ENCODE measurements at places on chromosomes 2 and 18. TPM values are rescaled to one million over a fixed set of nuclear protein-coding genes. Genes with fewer than 3 reads are reported as not detected.
A peak's percentile ranks its signal among the peaks of the same experiment; 100 is the strongest.

Gene HOXD9
- polyA plus RNA-seq, result 0.29 TPM

Gene PRKRA
- polyA plus RNA-seq, result 26.8 TPM

Gene SCRN3
- polyA plus RNA-seq, result 11.0 TPM

Gene UGT1A1
- 0.04 TPM for polyA plus RNA-seq

Gene KIF1A
- polyA plus RNA-seq, result 0.14 TPM

Gene UGT1A3
- not detected for polyA plus RNA-seq

GRCh38 chr2:232846055-232846454 lies 24.0 kb upstream of the SNORC start:
- no peak for DNase-seq
- H3K27me3 ChIP-seq, result no peaks in the 10 kb centered on the region
- H3K4me1 ChIP-seq, result no peaks in the 10 kb centered on the region
- no peak overlapping the region for H3K4me3 ChIP-seq
- H3K27ac ChIP-seq, result no peak overlapping the region

- H3K27me3 ChIP-seq, result no peaks in the 10 kb centered on the region
- no peak overlapping the region for H3K4me3 ChIP-seq
- peak; percentile 23 for DNase-seq
Measured at GRCh38 chr2:14220101-14220500, 412.4 kb upstream of the LRATD1 start.

DNA sequence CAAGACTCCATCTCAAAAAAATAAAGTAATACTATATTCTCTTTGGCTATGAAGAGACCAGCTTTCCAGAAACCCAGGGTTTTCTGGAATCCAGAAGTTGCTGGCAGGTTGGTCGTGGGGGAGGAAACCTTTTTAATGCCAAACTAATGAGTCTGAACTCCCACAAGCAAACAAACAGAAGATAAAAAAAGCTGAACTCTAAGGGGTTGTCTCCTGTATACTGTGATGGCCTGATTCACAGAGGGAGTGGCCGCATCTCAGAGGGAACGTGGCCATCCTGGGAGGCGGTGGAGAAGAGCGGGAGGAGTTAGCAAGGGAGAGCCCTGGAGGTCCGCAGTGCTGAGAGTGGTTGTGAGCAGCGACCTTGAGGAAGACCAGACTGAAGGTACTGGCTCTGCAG lies 36.1 kb downstream of the LIMS1 start:
- H3K27ac ChIP-seq, result no peak overlapping the region
- no peak overlapping the region for H3K4me3 ChIP-seq
- no peaks in the 10 kb centered on the region for H3K27me3 ChIP-seq
- DNase-seq, result no peak

Gene TMEM198
- polyA plus RNA-seq, result 4.7 TPM

Gene DUSP28
- 5.9 TPM for polyA plus RNA-seq

Gene EFHD1
- polyA plus RNA-seq, result 7.4 TPM

GRCh38 chr2:157349949-157350515 lies 24.4 kb upstream of the ERMN start:
- H3K36me3 ChIP-seq, result no peaks in the 10 kb centered on the region
- H3K4me3 ChIP-seq, result no peak overlapping the region
- H3K4me1 ChIP-seq, result no peaks in the 10 kb centered on the region
- no peak overlapping the region for H3K27ac ChIP-seq

DNA sequence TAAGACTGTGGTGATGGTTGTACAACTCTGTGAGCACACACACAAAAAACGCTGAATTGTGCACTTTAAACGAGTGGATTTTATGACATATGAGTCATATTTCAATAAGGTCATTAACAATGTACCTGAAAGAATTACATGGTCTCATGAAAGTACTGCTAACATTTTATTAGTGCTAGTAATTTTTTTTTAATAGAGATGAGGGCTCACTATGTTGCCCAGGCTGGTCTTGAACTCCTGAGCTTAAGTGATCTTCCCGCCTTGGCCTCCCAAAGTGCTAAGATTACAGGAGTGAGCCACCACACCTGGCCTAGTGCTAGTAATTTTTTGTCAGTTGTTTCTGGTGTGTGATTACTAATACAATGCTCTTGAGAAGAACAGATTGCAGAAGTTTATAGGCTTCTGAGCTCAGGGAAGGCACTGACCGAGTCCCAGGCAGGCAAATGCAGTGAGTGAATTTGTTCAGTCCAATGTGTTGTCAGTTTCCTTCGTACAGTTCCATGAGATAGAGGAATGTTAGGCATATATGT lies 177.0 kb downstream of the TGIF1 start:
- H3K4me3 ChIP-seq, result no peak overlapping the region
- peaks cover 29% of the 10 kb centered on the region for H3K4me1 ChIP-seq
- H3K27ac ChIP-seq, result no peak overlapping the region
- no peaks in the 10 kb centered on the region for H3K27me3 ChIP-seq
- no peaks in the 10 kb centered on the region for H3K36me3 ChIP-seq
- DNase-seq, result no peak

DNA sequence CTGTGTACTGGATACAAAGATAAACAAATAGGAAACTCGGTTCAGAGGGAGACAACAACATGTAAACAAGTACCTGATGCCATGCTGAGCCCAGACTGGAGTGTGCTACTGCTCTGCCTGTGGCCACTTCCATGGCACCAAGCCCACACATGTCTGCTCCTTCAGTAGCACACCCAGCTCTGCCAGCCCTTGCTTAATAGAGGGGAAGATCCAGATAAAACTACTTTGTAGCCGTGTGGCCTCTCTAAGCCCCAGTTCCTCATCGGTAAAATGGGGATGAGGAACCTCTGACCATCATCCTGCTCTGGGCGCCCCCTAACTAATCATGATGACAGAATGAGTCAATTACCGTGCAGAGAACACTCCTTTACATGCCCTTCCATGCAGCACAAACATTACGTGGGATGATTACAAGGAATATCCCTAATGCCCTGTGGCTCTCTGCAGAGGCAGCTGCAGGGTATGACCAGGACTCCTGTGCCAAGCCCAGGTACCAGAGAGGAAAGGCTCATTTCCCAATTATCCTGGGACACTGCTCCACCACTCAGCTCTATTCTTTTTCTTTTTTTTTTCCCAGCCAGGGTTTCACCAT lies 34.9 kb downstream of the DNMT3A start:
- no peaks in the 10 kb centered on the region for H3K27me3 ChIP-seq
- H3K27ac ChIP-seq, result no peak overlapping the region
- no peak for DNase-seq

DNA sequence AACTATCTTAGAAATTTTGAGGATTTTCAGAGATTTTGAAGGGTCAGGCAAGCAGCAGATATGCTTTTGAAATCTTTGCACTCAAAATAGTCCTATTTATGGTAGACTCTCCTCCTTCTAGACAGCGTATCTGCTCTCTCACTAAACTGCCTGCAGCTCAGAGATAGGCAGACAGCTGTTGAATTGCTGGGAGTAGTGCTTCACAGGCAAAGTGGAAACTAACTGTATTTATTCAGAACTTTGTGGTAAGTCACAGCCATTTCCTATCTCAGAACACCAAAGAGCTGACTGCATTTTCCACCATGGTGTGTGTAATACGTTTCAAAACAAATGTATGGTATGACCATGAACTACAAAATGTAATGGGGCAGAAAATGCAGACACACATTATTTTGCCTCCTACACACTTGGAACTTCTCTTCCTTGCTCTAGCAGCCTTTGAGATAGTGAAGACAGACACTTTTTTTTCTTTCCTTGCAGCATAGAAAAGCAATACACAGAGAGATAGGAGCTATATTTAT lies 352.4 kb downstream of the LRP1B start:
- no peak overlapping the region for H3K27ac ChIP-seq
- no peaks in the 10 kb centered on the region for H3K36me3 ChIP-seq
- no peaks in the 10 kb centered on the region for H3K4me1 ChIP-seq
- DNase-seq, result peak; percentile 4
- no peaks in the 10 kb centered on the region for H3K27me3 ChIP-seq

Gene REEP1
- 2.4 TPM for polyA plus RNA-seq

- peaks cover 4% of the 10 kb centered on the region for H3K4me1 ChIP-seq
- H3K36me3 ChIP-seq, result no peaks in the 10 kb centered on the region
- no peaks in the 10 kb centered on the region for H3K27me3 ChIP-seq
- H3K4me3 ChIP-seq, result no peak overlapping the region
- no peak for DNase-seq
Measured at GRCh38 chr2:38945372-38945771, 55.7 kb downstream of the ARHGEF33 start.

Gene KCNIP3
- polyA plus RNA-seq, result 1.8 TPM

DNA sequence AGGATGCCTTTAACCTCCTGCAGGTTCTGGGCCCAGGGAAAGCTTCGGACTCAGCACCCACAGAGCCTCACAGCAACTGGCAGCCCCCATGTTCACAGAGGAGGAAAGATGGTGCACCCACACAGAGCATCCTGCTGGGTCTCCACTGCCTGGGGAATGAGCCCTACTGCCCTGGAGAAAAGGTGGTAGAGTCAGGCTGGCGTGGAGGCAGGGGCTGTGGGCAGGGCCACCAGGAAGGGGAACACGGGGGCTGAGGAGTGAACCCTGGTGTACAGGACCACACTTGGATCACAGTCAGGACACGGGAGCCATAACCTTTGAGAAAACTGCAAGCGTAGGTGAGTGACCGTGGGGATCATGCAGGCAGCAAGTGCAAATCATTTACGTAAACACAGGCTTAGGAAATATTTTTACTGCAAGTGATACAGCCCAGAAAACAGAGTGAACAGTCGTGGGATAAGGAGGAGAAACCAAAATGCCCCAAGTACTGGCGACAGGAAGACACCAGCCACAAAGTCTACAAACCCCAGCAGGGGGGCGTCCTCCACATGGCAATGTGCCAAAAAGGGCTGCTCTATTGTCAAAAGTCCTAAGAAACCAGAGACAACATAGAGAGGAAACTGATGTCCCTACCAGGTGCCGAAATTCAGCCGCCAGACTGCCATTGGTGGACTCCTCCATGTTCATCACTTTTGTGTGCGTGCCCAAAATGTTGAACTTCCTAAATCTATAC lies 27.6 kb downstream of the STAT1 start:
- H3K36me3 ChIP-seq, result peaks cover 51% of the 10 kb centered on the region
- no peaks in the 10 kb centered on the region for H3K27me3 ChIP-seq
- no peak overlapping the region for H3K27ac ChIP-seq
- no peaks in the 10 kb centered on the region for H3K4me1 ChIP-seq

- no peak overlapping the region for H3K27ac ChIP-seq
- no peaks in the 10 kb centered on the region for H3K4me1 ChIP-seq
- no peak for DNase-seq
- no peak overlapping the region for H3K4me3 ChIP-seq
- no peaks in the 10 kb centered on the region for H3K36me3 ChIP-seq
Measured at GRCh38 chr2:96102596-96103186, 13.7 kb downstream of the ADRA2B start.

Gene LRP2
- polyA plus RNA-seq, result 2.4 TPM

- H3K27ac ChIP-seq, result no peak overlapping the region
- no peak for DNase-seq
- H3K27me3 ChIP-seq, result no peaks in the 10 kb centered on the region
- no peaks in the 10 kb centered on the region for H3K36me3 ChIP-seq
Measured at GRCh38 chr18:62744076-62744968, 29.0 kb downstream of the PHLPP1 start.

DNA sequence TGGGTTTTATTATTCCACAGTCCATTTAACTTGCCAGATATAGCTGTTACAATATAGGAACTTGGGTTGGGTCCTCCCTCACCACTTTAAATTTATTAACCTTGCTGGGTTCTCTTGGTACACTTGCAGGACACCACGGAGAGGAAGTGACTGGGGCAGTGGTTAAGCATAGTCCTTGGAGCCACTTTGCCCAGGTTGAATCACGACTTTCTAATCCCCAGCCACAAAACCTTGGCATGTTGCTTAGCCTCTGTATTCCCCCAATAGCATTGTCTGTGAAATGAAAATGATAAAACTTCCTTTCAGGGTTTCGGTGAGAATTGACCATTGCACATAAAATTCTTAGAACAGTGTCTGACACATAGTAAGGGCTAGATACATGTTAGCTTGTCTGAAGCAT lies 221.2 kb downstream of the IRS1 start:
- H3K27ac ChIP-seq, result no peak overlapping the region
- no peaks in the 10 kb centered on the region for H3K36me3 ChIP-seq
- H3K4me1 ChIP-seq, result peaks cover 6% of the 10 kb centered on the region
- DNase-seq, result no peak
- no peaks in the 10 kb centered on the region for H3K27me3 ChIP-seq

Gene EGR4
- not detected for polyA plus RNA-seq

Gene UGT1A7
- polyA plus RNA-seq, result 0.45 TPM

DNA sequence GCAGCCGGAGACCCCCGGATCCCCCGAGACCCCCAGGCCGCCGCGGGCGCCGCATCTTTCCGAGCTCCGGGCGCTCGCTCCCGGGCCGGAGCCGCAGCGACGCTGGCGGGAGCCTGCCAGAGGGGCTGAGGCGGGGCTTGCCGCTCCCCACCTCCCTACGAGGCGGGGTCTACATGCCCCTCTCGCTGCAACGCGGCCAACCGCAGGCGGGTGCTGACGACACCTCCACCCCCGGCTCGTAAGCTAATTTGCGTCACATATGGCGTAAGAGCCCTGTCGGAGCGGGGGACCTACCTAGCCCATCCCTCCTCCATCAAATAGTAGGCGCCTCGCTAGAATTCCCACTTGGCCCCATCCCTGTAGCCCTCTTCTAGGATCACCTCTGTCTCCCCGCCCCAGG lies at the start of gene PTPRN:
PTPRN (minus strand) TSS at position 124 of the 400 bp plus-strand sequence; CDS start at position 55, 69 bp downstream.
- DNase-seq, result no peak
- H3K4me1 ChIP-seq, result no peaks in the 10 kb centered on the region
- H3K4me3 ChIP-seq, result no peak within 1 kb of the TSS

Gene DSEL
- 1.4 TPM for polyA plus RNA-seq

DNA sequence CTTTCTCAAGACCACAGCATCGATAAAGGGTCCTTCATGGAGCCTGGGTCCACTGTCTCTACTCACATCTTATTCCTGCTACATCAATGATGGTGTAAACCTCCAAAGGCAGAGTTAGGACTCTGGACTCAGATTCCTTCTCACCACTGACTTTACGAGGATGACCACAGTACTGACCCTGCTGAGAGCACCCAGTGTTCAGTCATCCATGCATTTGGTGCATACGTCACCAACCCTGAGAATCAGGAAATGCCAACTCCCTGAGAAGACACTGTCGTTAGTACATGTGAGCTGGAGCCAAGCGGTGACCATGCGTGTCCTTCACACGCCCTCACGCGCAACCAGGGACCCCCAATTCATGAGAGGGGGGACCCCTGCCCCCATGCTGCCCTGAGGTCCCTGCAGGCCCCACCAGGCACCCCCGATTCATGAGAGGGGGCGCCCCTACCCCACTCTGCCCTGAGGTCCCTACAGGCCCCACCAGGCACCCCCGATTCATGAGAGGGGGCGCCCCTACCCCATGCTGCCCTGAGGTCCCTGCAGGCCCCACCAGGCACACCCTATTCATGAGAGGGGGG lies 178.4 kb upstream of the TPO start:
- no peaks in the 10 kb centered on the region for H3K36me3 ChIP-seq
- no peak overlapping the region for H3K4me3 ChIP-seq
- H3K4me1 ChIP-seq, result peaks cover 6% of the 10 kb centered on the region
- DNase-seq, result no peak

Gene TRMT61B
- polyA plus RNA-seq, result 9.6 TPM

GRCh38 chr2:64453770-64454385 lies at the start of gene LGALSL:
TSS of gene LGALSL (plus strand) at chr2:64454162. CDS start at chr2:64454546, 384 bp downstream.
- H3K4me1 ChIP-seq, result peaks cover 6% of the 10 kb centered on the region
- DNase-seq, result peak; percentile 84
- H3K36me3 ChIP-seq, result peaks cover 3% of the 10 kb centered on the region
- peak within 1 kb of the TSS; percentile 50 for H3K4me3 ChIP-seq
- H3K27ac ChIP-seq, result peak within 1 kb of the TSS; percentile 99

Data from lung (tissue), 17 donors.